ENCODE measurements at places on chromosomes 2 and 18.

GRCh38 chr2:219643788-219644398, 16.5 kb downstream of the SLC4A3 start:
- no peak for DNase-seq

GRCh38 chr2:170740660-170741059, 25.5 kb downstream of the SP5 start:
- DNase-seq, result no peak

- DNase-seq, result no peak
Measured at GRCh38 chr18:48456838-48457237, 47.7 kb upstream of the ZBTB7C start.

DNA sequence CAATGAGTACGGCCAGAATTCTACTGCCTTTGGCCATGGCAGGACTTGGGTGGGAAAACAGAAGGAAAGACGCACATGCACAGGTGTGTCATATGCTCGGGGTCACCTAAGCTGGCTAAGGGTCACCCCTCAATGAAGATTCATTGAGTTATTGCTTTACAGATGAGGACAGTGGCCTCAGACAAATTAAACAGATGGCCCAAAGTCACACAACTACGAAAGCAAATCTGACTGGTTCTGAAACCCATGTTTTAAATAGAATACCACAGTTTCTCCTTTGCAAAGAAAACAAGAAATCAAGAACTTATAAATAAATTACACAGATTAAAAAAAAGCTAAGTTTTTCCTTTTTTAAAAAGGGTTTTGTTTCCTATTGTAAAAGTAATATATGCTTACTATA, 70.5 kb downstream of the ID2 start:
- no peak for DNase-seq

DNA sequence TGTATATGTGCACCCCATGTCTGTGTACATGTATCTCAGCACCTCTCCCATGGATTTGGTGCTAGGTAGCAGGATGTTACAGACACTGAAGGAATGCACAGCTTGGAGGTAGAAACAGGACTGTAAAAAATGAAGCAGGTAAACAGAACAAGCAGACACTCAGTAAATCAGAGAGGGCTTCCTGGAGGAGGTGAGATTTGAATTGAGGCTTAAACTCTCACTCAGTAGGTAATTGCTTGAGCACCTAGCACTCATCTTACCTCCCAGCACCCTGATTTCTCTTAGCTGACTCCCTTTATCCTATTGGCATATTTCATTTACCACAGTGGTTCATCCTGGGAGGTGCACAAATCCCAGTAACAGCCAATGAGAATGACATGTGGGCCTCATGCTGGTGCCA, 537.9 kb upstream of the RAB6C start:
- DNase-seq, result no peak

DNA sequence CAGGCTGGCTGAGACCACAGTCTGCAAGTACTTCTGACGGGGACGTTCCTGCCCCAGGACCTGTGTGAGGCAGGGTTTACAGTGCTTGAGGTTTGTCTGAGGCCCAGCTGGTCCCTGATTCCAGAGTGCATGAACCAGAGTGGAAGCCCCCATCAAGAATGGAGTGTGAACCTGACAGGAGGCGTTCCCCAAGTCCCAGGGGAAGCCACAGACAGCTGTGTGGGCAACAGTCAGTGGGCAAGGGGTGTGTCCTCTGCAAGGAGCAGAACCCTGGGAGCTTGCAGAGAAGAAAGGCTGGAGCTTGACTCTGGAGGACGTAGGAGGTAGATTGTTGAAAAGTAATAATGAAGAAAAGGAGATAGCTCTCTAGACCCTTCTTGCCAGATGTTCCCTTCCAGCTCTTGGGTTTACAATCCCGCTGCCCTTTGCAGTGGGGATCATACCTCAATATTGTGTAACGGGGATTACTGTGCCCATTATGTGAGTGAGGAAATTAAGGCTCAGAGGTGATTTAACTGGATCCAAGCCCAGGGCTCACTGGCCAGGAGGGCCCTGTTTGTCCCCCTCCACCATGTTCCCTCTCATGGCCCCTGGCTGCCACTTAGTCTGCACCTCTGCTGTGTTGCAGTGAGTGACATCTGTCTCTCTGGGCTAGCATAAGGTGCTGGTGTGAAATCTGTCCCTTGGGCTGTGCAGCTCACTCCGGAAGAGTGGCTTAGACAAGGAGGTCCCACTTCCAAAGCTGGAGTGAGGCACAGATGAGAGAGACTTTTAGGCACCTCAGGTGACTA, 6.2 kb downstream of the DBI start:
- DNase-seq, result no peak

DNA sequence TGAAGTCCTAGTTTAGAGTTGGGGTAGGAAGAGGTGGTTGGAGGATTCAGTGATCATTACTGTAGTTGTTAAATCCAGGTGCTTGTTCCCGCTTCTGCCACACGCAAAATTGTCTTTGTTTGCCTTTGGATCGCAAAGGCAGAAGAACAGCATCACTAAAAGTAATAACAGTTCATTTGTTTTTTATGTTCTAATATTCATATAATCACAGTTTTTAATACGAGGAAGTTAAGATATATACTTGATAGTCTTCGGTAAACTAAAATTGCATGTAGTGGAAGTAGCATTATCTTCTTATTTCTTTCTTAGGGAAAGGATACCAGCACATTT, 365 bp downstream of the NDUFB3 start:
- no peak for DNase-seq

DNA sequence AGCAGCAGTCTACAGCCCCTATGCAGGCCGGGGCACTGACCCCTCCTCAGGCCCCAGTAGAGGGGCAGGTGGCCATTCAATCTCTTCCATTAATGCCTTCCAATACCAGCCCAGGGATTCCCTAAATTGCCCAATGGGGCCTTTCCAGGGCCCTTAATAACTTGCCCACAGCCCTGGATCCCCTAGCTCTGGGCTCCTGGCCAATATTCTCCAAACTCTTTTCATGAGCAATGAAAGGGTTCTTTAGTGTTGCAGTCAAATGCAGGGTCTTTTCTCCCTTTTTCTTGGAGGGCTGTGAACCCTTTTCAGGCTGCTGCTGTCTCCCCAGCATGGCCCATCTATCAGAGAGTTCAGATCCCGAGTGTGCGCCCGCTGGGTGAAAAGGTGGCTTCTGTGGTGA, 41.3 kb upstream of the SLC1A4 start:
- no peak for DNase-seq

Measured in NCI-H187 (cell line).